ENCODE measurements at places on chromosomes 2 and 18.

DNA sequence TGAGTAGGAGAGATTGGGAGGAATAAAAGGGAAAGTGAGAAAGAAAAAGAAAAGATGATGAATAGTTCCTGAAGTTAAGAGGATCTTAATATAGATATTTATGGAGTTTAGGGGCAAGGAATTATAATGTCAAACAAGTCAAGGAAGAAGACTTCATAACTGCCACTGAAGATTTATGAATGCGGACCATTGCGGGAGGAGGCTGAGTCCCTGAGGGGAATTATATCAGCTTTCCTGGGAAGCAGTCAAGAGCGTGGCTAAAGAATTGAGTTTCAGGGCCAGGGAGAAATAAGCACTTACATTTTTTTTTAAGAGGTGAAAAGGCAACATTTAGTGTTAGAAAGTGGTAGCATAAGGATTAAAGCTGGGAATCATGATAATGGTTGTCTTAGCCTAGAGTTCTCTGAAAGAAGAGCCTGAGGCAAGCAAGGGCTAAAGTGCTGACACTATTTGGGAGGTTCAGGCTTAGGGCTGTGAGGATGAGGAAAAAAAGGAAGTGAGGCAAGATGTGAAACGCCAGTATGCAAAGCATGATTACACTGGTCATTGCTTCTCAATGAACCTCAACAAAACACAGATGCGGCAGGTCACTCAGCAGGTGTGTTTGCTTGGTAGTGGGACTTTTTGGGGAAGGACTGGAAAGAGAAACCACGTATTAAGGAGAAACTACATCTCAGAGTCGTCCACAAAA, 217.1 kb downstream of the SLC4A3 start:
- no peak for DNase-seq

DNA sequence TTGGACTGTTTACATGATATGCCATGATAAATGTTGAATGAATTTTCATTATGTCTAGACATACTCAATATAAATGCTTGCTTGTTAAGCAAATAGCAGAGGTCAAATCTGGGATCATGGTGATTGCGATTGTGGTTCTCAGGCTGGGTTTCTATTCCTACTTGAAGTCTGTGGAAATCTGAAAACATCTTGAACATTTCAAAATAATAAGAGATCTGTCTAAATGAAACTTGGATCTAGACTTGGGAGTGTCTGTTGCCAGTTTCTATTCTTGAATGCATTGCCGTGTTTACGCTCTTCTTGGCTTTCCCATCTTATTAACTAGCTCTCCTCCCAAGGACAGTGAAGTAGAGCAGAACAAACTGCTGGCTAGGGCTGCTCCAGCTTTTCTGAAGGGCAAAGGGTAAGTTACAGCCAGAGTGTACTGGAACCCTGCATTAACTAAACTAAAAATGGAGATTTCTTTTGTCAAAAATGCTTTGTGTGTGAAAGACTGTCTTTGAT, 127.7 kb downstream of the DTNA start:
- DNase-seq: no peak

DNA sequence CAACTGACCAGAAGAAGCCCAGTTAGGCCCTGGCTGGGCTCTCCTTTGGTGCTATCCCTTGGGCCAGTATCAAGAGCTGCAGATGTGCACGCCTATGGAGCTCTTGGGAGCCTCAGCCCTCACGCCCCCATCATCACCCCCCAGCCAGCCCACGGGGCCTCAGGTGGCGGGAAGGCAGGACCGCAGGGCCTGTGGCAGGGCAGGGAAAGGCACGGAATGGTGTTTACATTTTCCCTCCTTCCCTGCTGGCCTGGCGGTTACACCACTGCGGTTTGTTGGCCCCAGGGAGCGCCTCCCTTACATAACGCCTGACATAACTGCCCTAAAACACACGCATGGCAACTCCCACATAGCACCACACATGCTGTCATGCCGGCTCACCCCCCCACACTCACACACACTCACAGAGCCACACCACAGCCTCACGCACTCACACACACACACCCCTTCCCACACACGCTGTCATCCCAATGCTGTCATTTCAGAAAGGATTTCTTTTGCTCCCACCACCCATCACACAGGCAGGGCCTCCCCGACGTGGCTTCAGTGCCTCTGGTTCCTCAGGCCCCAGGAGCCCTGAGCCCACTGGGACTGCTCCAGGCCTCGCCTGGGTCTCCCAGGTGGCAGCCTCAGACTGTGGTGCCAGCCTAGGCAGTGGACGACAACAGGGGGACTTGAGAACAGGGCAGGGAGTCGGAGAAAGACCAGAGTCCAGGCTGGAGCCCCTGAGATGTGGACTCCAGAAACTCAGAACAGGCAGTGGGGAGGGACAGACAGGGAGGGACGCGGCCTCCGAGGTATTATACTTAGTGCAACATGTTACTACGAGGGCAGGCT, 15.7 kb downstream of the ZFP36L2 start:
- no peak for DNase-seq

DNA sequence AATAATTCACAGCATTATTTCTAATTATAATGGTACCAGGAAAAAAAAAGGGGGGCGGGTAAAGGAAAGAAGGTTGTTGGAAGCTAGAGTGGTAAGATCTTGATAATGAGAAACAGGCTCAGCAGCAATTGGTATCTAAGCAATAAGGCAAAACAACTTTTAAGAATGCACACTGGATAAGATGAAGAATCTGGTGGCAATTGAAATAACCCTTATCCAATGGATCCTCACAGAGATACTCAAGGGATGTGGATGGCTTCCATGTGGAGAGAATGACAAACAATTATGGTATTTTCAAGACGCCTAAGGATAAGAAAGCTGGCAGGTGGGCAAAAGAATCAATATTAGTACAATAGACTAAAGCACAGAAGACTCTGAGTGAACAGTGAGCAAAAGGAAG, 153.6 kb downstream of the UPP2 start:
- DNase-seq: no peak

DNA sequence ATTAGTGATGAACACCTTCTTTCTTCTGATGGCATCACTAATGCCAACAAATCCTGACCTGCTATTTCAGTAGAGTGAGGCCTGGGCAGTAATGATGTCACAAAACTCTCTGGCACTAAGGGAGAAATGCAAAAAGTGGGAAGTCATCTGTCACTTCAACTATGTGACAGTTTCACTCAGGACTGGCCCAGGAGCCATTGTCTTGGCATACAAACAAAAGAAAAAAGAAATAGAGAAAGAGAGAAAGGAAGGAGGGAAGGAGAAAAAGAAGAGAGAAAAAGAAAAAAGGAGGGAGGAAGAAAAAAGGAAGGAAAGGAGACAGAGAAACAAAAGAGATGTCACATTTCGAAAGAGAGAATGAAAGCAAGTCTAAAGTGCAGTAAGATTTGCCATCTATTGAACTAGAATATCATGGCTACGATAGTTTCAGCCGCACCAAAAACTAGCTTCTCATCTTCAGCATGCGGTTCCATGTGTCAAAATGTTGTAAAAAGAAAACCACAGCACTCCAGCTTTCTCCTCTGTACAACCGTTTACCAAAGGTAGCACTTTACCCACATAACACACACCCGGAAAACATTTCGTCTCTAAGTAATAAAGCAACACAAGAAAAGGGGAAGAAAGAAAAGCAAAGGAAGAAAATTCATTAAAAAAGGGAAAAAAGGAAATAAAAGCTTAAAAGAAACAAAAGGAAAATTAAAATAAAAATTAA, 50.1 kb downstream of the CD226 start:
- no peak for DNase-seq

DNA sequence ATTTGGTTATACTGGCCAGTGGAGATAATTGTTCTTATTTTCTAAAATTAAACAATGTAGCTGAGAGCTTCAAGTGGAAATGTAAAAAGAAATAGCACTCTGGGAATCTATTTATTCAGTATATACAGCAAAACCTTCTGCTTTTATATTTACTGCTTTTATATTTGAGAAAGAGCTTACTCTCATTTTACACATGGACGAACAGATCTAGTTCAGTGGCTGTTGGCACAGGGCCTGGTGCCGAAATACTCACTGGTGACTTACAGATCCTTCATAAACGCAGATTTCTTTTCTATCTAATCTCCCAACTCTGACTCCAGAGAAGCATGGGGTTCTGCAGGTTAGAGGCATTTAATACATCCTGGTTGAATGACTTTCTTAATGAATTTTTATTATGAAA, 266.2 kb downstream of the ASXL3 start:
- no peak for DNase-seq

GRCh38 chr2:153971855-153972254, 100.1 kb downstream of the GALNT13 start:
- no peak for DNase-seq

- peak; percentile 47 for DNase-seq
Observed at GRCh38 chr18:59820663-59821062, 79.1 kb upstream of the PMAIP1 start.
